ENCODE measurements at places on chromosomes 7 and 10. TPM values are rescaled to one million over a fixed set of nuclear protein-coding genes. Genes with fewer than 3 reads are reported as not detected.

The RNF148 gene
- not detected for total RNA-seq

The SLIT1 gene
- 2.2 TPM for total RNA-seq

The SKIDA1 gene
- 0.22 TPM for total RNA-seq

The PLEKHS1 gene
- total RNA-seq: not detected

The RGR gene
- not detected for total RNA-seq

The CDC123 gene
- 82.9 TPM for total RNA-seq

The MMD2 gene
- total RNA-seq: not detected

The BMPER gene
- not detected for total RNA-seq

DNA sequence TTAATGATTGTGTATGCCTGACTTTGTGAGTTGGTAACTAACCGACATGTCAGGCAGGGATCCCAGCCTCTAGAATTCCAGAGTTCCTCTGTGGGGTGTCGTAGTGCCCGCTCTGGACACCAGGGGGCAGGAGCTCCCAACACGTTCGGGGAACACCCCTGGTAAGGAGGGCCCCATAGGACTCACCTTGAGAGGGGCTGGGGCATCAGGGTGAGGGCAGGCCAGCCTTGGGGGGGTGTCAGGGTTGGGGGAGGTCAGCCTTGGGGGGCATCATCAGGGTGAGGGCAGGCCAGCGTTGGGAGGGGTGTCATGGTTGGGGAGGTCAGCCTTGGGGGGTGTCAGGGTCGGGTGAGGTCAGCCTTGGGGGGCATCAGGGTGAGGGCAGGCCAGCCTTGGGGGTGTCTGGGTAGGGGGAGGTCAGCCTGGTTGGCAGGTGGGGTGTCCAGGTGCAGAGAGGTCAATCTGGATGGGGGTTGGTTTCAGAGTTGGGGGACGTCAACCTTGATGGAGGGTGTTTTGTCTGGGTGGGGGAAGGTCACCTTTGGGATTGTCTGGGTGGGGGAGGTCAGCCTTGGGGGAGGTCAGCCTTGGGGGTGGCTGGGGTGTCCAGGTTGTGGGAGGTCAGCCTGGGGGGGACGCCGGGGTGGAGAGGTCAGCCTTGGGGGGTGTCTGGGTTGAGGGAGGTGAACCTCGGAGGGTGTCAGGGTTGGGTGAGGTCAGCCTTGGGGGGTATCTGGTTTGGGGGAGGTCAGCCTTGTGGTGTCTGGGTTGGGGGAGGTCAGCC, 45.6 kb upstream of the SUN1 start:
- DNase-seq: peak; percentile 80

DNA sequence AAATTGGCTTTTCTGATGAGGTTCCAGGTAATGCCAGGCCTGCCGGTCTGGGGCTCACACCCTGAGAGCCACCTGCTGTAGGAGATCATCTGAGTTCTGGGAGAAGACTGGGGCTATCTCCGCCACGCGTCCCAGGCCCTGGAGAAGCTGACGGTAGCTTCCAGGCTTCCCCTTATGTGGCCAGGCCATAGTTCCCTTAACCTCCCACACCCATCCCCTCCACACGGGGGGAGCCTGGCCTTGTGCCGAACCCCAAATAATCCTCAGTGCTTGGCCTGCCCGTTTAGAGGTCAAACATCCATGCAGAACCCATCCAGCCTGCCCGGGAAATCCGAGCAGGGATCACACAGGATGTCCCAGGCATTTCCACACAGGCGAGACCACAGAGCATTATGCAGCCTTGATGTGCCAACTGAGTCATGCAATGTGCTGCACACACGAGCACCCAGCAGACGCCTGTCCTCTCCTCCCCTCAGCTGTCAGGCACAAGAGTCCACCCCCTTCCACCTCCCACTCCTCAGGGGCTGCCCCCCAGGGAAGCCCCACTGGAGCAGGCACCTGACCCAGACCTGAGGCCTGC, 176.2 kb downstream of the PRKAG2 start:
- no peak for DNase-seq

GRCh38 chr10:117439243-117439912, 64.1 kb upstream of the PDZD8 start:
- no peak for DNase-seq

DNA sequence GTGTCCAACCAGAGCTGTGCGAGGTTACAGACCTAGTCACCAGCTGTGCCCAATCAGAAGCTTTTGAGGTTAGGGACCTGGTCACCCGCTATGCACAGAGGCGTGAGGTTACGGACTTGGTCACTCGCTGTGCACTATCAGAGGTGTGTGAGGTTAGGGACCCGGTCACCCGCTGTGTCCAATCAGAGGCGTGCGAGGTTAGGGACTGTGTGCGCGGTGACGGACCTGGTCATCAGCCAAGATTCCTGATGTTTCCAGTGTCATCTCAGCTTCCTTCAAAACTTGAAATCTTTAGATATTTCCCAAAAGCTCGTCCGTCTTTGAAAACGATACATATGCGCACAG, 182.1 kb downstream of the DIP2C start:
- DNase-seq: no peak

GRCh38 chr7:27138985-27139333, 4.5 kb downstream of the HOXA5 start:
- DNase-seq: no peak

DNA sequence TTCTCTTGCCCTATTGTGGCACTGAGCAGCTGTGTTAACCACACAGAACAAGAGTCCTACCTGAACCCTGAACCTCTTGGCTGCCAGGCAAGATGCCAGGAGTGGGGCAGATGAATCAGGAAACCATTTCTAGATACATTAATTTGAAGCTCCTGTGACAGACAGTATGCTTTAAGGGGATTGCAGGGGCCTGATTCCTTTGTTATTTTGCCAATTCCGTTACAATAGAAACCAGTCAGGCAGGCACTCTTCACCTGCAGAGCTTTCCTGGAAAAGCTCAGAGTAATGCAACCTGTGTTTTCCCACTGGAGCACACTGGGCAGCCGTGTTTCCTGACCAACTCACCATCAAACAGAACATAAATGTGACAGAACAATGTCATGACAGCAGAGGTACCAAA, 233.1 kb downstream of the BMPER start:
- DNase-seq: no peak

GRCh38 chr10:98460837-98461499, 14.2 kb upstream of the HPS1 start:
- no peak for DNase-seq

DNA sequence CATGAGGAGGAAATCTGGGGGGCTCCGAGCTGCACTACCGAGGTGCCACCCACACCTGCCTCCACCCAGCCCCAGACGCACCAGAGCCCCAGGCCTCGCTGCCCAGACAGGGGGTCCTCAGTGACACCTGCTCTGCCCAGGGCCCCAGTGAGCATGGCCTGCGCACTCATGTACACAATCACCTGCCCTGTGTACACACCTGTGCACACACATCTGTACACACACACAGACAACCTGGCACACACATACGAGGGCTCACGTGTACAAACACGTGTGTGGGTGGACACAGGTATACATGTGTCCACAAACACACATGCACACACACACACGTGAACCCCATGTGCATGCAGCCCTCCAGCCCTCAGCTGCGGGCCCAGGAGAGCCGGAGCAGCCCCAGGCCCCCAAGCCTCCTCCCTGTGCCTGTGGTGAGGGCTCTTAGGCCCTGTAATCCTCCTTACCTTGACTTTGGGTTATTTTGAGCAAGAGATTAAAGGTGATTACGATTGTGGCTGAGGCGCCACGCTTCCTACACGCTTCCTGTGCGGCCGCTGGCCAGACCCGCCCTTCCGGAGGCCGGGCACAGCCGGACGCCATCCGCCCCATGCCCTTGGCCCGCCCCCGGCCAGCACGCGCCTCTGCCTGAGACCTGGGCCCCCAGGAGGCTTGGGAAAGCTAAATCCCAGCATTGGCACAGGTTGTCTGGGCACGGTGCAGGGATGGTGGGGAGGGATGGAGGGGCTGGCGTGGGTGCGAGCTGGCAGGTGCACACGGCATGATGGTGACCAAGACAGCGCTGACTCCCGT, 71.9 kb downstream of the ELFN1 start:
- no peak for DNase-seq

DNA sequence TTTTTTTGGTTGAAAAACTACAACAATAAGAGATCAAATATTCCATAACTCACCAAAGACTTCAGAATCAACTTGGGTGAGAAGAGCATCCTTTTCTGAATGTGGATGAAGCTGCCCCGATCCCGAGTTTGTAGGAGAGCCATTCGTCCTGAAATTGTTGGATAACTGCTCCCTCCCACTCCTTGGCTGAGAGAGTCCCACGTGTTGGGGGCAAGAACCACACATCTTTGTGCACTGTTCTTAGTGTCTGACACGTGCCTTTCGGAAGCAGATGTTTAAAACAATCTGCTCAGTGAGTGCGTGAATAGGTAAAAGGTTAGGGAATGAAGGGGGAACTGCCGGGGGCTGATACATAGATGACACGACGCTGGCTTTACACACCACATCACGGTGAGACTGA, 575.7 kb downstream of the PTPRN2 start:
- no peak for DNase-seq

DNA sequence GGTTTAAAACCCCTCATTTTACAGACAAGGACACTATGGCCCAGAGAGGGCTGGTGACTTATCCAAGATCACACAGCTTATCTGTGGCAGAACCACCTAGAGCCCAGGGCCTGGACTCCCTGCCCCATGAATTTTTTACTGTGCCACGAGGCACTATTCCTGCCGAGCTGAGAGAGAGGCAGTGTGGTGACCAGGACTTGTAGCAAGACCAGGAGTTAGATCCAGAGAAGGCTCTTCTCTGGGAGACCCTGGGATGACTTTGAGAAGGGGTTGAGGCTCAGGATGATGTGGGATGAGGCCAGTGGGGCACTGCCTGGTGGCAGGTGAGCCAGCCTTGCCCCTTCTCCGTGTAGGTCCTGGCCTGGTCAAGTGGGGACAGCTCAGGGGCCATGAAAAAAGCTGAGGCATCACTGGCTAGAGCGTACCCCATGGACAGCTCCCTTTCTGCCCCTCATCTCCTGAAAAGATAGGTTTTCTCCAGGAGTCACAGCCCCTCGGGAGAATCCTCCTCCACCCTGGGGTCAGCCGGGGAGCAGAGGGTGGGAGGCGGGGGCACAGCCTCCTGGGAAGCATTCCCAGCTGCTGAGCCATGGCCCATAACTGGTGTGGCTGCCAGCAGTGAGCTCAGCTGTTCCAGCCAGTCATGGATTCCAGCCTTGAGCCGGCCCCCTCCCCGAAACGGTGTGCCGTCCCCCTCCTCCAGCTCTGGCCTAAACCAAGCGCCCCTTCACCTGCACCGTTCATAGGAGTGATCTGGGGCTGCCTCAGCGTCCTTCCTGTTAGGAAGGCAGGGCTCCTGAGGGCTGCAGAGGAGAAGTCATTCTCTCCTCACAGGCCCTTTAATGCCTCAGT, 5.8 kb downstream of the FLNC start:
- DNase-seq: no peak

DNA sequence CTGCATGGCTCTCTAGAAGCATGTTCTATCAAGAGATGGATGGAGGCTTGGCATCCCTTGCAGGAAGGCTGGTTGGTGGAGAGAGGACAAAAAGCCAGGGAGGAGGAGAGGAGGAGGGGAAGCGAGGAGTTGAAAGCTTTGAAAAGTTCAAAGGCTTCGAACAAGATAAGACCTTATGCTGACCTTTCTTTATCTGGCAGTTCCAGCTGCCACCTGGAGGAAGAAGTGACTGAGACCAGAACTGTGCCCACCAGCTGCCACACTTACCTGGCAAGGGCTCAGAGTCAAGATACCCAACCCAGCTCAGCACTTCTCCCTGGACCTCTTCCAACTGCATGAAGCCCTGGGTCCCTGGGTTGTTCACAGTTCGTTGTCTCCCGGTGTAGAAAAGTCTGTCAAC, 14.8 kb downstream of the CCL24 start:
- DNase-seq: no peak

GRCh38 chr7:53740971-53741370, 705.5 kb downstream of the POM121L12 start:
- DNase-seq: no peak

GRCh38 chr7:106304568-106304967, 19.8 kb upstream of the NAMPT start:
- no peak for DNase-seq

DNA sequence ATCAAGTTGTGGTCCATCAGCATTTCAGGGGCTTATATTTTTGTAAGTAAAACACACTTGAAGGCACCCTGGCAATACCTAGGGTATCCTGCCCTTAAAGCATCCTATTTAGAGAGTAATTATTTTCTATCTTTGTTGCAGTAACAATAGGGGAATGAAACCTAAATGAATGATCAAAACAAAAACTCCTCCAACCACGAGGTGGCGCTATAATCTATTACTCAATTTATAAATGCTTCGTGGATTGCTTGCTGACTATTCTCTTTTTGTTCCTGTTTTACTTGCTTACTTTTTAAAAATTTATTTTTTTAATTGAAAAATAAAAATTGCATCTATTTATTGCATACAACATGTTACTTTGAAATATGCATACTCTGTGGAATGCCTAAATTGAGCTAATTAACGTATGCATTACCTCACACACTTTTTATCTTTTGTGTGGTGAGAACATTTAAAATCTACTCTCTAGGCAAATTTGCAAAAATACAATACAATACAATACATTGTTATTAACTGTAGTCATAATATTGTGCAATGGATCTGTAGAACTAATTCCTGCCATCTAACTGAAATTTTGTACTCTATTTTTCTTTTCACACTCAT, 147.7 kb upstream of the BMPER start:
- DNase-seq: peak; percentile 75

DNA sequence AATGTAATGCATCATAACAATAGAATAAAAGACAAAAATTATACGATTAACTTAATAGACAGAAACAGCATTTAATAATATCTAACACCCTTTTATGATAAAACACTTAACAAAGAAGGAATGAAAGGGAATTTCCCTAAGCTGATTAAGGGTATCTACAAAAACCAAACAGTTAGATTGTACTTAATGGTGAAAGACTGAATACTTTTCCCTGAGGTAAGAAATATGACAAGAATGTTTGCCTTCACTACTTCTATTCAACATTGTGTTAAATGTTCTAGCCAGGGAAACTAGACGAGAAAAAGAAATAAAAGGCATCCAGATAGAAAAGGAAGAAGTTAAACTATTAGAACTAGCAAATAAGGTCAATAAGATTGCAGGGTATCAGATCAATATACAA, 276.9 kb downstream of the BAMBI start:
- DNase-seq: no peak

DNA sequence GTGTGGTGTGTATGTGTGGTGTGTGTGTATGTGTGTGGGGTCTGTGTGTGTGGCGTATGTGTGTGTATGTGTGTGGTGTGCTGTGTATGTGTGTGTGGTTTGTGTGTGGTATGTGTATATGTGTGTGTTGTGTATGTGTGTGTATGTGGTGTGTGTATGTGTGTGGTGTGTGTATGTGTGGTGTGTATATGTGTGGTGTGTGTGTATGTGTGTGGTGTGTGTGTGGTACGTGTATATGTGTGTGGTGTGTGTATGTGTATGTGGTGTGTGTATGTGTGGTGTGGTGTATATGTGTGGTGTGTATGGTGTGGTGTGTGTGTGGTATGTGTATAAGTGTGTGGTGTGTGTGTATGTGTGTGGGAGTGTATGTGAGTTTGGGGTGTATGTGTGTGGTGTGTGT, 428.7 kb downstream of the PAXIP1 start:
- DNase-seq: no peak

GRCh38 chr10:106741006-106741530, 423.4 kb downstream of the SORCS1 start:
- no peak for DNase-seq
